ENCODE measurements at places on chromosomes 2 and 18.

DNA sequence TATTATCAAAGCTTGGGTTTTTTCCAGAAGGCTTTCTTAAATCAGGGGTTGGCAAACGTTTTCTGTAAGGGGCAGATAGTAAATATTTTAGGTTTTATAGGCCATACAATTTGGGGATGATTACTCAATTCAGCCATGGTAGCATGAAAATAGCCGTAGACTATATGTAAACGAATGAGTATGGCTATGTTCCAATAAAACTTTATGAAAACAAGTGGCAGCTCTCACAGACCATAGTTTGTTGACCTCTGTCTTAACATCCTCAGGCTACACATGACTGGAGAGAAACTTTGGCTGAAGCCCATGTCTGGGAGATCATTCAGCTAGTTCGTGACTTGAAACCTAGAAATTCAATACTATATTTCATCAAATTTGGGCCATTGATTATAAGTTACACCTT, 30.2 kb downstream of the UGP2 start:
- no peak for DNase-seq

- DNase-seq: no peak
Observed at GRCh38 chr2:175227393-175227792, 45.9 kb upstream of the ATP5MC3 start.

GRCh38 chr2:44753552-44754285, 187.8 kb upstream of the SIX3 start:
- no peak for DNase-seq

DNA sequence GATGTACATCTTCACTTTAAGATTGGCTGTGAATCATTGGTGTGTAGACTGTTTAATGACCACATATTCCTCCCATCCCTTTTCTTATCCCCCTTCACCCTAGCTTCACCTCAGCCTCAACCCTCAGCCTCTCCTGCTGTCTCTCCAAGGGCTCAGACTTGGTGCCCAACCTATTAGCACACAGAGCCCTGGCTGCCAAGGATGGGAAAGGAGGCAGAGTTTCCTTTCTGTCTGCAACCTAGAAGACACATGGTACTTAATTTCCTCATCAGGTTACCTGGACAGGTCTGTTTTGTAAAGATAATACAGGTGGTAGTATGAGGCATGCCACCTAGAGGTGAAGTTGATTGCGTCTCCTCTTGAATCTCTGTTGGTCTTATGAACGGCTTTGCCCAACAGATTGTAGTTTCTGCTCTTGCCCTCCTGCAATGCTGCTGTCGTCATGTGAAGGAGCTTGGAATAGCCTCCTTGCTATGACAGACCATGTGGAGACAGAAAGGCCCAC, 44.5 kb upstream of the RMND5A start:
- no peak for DNase-seq

DNA sequence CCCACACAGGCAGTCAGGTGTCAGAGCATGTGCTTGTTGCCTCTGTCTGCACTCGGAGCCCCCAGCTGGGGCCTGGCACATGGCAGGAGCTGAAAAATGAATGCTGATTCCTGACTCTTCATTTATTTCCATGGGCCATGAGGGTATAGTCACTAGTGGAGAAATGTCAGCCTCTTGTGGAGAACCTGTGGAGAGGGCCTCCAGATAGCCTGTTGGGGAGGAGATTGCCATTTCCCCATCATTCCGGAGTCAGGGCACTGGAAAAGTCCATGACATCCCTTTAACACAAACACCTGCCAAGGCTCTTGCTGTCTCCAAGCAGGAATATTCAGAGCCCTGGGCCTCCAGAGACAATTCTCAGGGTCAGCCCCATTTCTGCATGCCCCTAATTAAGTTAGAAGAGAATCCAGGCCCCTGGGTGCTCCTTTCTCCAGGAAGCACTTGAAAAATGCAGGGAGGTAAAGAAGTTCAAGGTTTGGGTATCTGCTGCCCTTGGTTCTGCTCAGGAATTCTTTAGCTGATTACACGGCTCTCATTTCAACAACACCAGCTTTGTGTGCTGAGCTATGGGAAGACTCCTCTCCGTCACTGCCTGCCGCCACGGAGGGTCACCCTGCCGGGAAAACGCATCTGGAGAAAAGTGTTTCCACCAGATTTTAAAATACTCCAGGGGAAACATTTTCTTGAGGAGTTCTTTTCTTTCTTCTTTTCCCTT, 311.3 kb downstream of the MYCN start:
- no peak for DNase-seq

- DNase-seq: no peak
Observed at GRCh38 chr18:49846361-49846662, 33.0 kb upstream of the ACAA2 start.

DNA sequence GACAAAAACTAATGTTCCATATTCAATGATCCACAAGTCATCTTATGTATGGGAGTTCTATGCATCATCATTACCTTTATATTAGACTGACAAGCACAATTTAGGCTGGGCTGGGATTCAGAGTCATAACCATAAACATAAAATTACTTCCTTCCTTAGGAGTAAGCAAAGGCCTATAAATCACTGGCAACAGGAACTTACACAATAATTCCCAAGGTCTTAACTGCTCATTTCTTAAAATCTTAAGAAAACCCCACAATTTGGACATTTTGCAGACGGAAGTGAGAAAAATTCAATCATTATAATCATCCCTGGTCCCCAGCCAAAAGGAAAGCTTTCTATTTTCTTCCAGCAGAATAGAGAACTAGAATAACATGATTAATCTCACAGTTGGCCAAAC, 232.3 kb downstream of the DYM start:
- DNase-seq: no peak

GRCh38 chr18:60018618-60019462, 119.0 kb downstream of the PMAIP1 start:
- DNase-seq: no peak

DNA sequence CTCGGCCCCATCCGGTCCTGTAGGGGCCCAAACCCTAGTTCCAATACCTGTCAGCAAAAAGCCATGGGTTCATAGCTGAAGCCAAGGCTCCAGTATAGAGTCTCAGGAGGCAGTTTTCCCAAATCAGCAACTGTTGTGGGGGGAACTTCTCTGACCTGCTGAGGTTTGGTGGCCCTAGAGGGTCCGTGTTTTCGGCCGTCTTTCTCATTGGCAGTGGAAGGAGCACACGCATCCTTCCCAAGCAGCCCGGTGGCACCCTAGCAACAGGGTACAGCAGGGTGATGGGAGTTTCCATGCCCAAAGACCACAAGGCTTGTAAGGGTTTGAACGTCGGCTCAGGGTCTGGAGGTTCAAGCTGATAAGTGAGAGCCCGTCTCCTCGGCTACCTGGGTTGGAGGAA, 6.6 kb downstream of the FOSL2 start:
- DNase-seq: no peak

DNA sequence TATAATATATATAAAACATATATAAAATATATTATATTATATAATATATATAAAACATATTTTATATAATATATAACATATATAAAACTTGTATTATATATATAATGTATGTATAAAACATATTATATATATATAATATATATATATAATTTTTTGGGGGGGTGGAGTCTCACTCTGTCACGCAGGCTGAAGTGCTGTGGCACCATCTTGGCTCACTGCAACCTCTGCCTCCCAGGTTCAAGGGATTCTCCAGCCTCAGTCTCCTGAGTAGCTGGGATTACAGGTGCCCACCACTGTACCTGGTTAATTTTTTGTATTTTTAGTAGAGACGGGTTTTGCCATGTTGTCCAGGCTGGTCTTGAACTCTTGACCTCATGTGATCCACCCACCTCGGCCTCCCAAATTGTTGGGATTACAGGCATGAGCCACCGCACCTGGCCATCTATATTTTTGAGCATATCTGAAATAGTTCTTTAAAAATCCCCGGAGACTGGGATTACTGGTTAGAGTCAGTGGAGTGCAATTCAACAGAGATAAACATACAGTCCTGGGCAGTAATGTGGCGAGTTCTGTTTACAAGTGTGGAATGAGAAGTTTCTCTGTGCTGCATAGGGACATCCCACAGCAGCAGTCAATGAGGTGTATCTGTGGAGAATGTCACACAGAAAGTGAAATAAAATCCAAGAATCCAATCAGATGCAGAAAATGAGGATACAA, 208.4 kb downstream of the MYCN start:
- no peak for DNase-seq

DNA sequence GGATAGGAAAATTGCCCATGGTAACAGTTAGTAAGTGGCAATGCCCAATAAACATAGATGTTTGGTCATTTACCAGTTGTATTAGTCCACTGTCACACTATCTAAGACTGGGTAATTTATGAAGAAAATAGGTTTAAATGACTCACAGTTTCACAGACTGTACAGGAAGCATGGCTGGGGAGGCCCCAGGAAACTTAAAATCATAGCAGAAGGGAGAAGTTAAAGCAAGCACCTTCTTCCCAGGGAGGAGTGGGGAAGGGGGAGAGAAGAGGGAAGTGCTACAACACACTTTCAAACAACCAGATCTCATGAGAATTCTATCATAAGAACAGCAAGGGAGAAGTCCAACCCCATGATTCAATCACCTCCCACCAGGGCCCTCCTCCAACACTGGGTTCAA, 23.4 kb downstream of the NR4A2 start:
- DNase-seq: no peak

DNA sequence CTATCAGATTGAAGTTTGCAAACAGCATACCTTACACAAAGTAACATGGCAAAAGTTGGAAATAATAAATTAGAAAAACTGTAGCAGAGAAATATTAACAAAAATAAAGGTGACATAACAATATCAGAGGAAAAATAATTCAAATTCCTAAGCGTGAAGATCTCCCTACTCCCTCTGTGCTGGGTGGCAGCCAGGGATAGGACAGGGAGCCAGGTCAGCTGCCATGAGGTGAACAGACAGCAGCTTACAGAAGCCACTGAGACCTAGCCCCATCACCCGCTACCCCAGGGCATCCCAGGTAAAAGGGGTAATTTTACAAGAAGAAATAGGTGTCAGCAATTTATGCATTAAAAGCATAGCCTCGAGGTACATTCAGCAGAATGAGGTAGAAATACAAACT, 423.8 kb upstream of the HS6ST1 start:
- no peak for DNase-seq

DNA sequence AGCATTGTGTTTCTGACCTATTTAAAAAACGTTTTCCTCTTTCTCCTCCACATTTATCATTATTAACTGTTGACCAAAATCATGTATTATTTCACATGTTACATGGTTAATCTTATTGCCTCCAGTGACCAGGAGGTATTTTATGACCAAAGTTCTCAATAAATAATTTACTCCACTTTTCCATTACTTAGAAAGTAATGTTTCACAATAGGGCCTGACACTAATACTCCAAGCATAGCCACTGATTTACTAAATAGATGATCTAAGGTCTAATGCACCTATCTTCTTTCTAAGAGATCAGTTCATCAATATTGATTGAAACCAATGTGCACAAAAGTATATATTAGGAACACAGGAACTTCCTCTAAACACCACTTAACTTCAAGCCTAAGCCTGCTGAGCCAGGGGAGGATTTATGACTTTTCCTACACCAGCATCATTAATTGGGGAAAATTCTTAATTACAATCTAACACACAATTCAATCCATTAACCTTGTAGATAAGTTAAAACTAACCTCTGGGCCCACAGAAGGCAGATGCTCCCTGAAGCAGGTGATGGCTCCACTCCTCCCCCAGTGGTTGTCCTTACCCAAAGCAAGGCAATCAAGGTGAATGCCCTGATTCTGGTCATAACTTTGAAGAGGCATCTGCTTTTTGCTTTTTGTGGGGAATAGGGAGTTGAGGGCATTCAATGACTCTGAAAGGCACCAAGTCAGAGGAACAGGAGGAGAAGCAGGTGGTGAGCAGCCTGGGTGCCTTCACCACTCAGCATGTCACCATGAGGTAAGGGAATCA, 33.9 kb downstream of the RBMS1 start:
- DNase-seq: no peak

DNA sequence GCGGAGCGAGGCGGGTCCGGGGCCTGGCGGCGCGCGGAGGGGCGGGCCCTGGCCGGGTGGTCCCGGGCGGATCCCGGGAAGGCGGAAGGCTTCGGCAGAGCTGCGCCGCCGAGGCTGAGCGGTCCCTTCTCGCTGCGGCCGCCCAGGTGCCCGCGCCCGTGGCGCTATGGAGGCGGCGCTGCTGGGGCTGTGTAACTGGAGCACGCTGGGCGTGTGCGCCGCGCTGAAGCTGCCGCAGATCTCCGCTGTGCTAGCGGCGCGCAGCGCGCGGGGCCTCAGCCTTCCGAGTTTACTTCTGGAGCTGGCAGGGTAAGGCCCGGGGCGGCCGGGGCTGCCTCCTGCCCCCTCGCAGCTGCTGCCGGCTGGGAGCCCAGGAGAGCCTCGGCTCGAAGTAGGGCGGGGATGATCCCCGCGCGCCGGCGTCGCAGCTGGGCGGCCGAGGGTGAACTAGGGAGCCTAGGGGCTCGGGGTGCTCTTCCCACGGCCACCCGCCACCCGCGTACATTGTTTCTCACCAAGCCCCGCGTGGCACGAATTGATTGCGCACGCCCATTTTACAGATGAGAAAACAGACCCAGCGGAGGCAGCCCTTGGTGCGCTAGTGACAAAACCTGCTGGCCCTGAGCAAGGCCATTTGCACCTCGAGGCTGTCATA, at the start of gene SLC66A3:
Gene SLC66A3 (plus strand): TSS at position 87 of the 655 bp plus-strand sequence. CDS start 80 bp downstream, at position 167.
- DNase-seq: no peak

DNA sequence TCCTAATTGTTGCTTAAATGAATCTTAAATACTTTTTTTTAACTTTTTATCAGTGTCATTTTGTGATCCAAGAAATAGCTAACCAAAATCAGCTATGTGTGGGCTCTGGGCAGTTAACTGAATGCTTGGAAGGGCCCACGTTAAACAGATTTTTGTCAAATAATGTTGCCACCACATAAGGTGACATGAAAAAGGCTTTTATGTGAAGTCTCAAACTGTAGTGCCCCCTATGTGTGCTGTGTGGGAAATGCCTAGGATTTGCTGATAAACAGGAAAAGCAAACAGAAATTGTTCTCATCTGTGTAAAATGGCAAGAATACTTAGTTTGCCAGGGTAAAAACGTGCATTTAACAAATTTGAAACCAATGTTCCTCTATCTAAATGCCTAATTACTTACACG, 242.2 kb downstream of the ZNF516 start:
- no peak for DNase-seq

DNA sequence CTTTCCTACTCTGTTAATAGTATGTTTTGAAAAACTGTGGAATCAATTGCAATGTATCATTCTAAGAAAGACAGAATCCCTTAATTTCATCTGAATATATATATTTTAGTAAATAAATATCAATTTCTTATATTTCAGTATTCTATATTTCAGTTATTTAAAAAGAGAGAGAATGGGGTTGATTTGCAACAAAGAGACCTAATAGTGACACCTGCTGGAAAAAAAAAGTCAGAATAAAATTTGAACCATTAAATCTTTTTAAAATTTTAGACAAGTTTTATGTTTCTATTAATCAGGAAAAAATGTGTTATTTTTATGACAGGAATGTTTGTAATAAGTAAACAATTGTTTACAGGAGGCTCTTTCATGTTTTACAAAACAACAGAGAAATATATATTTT, 20.7 kb upstream of the CCNT2 start:
- no peak for DNase-seq

DNA sequence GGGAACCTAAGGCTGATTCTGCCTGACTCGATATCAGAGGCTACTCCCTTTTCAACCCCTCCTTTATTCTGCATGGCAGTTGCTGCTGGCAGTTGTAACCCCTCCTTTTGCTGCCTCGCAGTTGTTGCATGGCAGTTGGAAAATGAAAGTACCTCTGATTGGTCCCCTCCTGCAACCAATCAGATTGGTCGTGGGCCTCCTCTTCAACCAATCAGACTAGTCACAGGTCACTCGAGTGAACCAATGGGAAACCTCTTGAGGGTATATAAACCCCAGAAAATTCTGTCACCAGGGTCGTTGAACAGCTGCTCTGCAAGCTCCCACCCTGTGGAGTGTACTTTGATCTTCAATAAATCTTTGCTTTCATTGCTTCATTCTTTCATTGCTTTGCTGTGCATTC, 294.3 kb upstream of the SLC8A1 start:
- DNase-seq: no peak
